ENCODE measurements at places on chromosomes 5 and 9. TPM values are rescaled to one million over a fixed set of nuclear protein-coding genes. Genes with fewer than 3 reads are reported as not detected.

Gene IL31RA
- 0.92 TPM for total RNA-seq

Gene PFN3
- total RNA-seq, result not detected

- H3K27ac ChIP-seq, result no peak overlapping the region
- no peak overlapping the region for H3K4me3 ChIP-seq
- H3K36me3 ChIP-seq, result no peaks in the 10 kb centered on the region
- no peaks in the 10 kb centered on the region for H3K4me1 ChIP-seq
Observed at GRCh38 chr9:25029743-25030142, 484.0 kb upstream of the IZUMO3 start.

- no peaks in the 10 kb centered on the region for H3K36me3 ChIP-seq
- no peak overlapping the region for H3K27ac ChIP-seq
- H3K4me1 ChIP-seq, result peaks cover 2% of the 10 kb centered on the region
- peaks cover 6% of the 10 kb centered on the region for H3K27me3 ChIP-seq
- DNase-seq, result no peak
- no peak overlapping the region for H3K4me3 ChIP-seq
Observed at GRCh38 chr5:160356550-160357347, 13.7 kb downstream of the C1QTNF2 start.

- H3K4me1 ChIP-seq, result no peaks in the 10 kb centered on the region
- no peaks in the 10 kb centered on the region for H3K36me3 ChIP-seq
- DNase-seq, result peak; percentile 20
Observed at GRCh38 chr5:11407556-11408145, 496.6 kb downstream of the CTNND2 start.

- no peak overlapping the region for H3K4me3 ChIP-seq
- no peaks in the 10 kb centered on the region for H3K36me3 ChIP-seq
- no peak overlapping the region for H3K27ac ChIP-seq
- no peaks in the 10 kb centered on the region for H3K4me1 ChIP-seq
- DNase-seq, result no peak
Observed at GRCh38 chr5:130652176-130652575, 512.9 kb downstream of the HINT1 start.

GRCh38 chr5:159337016-159337955 lies 7.0 kb upstream of the IL12B start:
- H3K4me1 ChIP-seq, result peaks cover 64% of the 10 kb centered on the region
- DNase-seq, result peak; percentile 88
- peak overlapping the region; percentile 76 for H3K27ac ChIP-seq
- H3K27me3 ChIP-seq, result peaks cover 4% of the 10 kb centered on the region

- peak overlapping the region; percentile 80 for H3K4me3 ChIP-seq
- DNase-seq, result peak; percentile 72
- peak overlapping the region; percentile 96 for H3K27ac ChIP-seq
- peaks cover 80% of the 10 kb centered on the region for H3K36me3 ChIP-seq
Observed at GRCh38 chr5:142007237-142007544, 5.6 kb downstream of the GNPDA1 start.

GRCh38 chr5:139190125-139190524 lies 8.0 kb downstream of the SIL1 start:
- H3K4me3 ChIP-seq, result no peak overlapping the region
- DNase-seq, result no peak
- peaks cover 12% of the 10 kb centered on the region for H3K4me1 ChIP-seq
- H3K27me3 ChIP-seq, result no peaks in the 10 kb centered on the region
